ENCODE measurements at places on chromosomes 16 and 17.

DNA sequence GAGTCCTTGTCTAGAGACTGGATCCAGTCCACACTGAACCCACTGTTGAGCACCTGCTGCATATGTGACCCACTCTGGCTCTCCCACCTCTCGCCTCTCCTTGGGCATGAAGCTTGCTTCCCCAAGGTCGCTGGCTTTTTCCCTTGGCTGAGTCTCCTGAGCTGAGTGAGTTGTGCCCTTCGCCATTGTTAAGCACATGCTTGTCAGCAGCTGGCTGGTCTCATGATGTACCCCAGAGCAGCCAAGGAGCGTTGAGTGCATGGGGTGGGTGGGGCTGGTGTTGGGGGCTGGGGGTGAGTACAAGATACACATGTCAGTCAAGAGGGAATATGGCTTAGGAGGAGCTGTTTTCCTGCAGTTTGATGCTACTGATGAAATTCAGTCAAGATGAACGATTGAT, 165.6 kb downstream of the SNX29 start:
- DNase-seq, result no peak

DNA sequence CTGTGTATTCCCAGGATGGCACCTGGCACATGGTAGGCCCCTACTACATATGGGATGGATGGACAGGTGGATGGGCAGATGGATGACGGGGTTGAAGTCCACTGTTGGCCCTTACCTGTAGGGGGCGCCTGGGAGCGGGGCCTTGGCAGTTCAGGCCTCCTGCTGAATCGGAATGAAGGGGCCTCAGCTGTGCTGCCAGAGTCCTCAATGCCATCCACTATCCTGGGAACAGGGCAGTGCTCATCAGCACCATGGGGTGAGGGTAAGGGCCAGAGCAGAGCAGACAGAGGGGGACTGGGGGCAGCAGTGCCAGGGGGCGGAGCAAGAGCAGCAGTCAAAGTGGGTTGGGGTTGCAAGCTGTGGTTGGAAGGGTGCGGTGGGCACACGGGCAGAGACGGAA, 8.3 kb upstream of the RAB5C start:
- DNase-seq, result no peak

DNA sequence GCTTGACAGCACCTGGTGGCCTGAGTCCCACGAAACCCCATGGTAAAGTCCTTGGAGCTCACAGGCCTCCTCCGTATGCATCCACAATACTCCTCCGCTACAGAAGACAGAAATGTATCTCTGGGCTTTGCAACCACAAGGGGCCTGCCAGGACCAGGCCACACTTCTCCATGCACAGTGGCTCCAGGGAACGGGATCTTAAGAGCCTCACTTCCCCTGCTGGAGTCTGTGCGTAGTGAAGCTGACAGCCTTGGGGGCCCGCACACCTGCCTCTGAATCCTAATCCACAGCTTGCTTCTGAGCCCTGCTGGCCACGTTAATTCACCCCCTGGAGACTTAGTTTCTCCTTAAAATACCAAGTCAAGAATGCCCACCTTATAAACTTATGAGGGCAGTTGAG, 125.7 kb downstream of the COPRS start:
- DNase-seq, result no peak

- DNase-seq, result no peak
These were observed 381.5 kb downstream of the CPPED1 start for GRCh38 chr16:12422233-12422632.

- no peak for DNase-seq
These were observed 386.4 kb downstream of the WWOX start for GRCh38 chr16:78485917-78486257.

- no peak for DNase-seq
These were observed 4.2 kb downstream of the KRT24 start for GRCh38 chr17:40699371-40699770.

DNA sequence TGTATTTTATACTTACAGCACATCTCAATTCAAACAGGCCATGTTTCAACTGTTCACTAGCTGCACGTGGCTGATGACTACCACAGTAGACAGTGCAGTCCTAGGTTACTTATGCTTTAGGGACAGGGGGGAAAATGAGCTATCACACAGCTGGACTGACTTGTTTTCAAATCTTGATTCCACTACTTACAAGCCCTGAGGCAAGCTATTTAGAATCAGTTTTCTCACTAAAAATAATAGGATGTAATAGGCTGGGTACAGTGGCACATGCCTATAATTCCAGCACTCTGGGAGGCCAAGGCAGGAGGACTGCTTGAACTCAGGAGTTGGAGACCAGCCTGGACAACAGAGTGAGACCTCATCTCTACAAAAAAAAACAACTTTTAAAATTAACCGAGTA, 10.3 kb downstream of the GLG1 start:
- no peak for DNase-seq

DNA sequence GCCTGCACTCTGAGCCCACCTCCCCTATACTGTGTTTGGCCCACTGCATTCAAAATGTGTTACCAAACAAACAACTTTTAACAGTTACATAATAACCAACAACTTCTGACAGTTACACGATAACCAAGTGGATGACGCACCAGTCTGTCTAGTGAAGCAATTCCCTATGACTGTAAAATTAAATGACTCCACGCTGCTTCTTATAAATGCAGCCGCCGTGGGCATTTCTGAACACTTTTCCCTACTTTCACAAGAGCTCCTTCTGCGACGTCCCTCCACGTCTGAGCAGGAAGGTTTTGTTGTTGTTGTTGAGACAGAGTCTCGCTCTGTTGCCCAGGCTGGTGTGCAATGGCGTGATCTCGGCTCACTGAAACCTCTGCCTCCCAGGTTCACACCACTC, 27.6 kb downstream of the ZNF276 start:
- DNase-seq, result no peak

DNA sequence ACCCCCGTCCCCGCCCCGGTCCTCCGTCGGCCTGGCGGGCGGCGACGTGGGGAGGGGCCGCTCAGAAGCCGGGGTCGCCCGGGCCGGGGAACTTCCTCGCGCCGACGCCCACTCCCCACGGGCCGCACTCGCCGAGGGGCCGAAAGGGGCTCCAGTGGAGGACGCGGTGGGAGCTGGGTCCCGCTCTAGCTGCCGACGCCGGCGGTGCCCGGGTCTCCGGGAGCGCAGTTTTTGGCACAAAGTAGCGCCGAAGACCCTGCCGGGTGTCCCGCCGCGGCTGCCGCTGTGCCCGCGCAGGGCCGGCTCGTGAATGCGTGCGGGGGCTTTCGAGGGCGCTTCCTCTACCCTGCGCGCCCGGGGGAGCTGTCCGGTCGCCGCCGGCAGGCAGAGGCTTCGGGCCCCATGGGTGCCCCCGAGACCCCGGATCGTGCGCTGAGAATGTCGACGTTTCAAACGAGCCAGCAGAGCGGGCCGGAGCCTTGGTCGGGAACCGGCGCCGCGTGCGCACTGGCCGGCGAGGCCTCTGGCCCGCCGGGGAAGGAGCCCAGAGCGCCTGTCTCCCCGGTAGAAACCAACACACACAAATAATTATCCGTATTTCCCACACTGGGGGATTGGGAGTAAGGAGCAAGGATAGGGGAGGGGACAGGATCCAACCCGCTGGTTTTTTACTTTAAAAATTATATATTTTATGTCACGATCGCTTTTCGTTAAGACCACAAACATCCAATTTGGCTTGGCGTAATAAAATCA, 46.6 kb upstream of the SLC38A10 start:
- DNase-seq, result no peak

- no peak for DNase-seq
These were observed 50.5 kb upstream of the CCL1 start for GRCh38 chr17:34413443-34414119.

GRCh38 chr17:55567240-55568214, 56.3 kb upstream of the SMIM36 start:
- DNase-seq, result no peak

DNA sequence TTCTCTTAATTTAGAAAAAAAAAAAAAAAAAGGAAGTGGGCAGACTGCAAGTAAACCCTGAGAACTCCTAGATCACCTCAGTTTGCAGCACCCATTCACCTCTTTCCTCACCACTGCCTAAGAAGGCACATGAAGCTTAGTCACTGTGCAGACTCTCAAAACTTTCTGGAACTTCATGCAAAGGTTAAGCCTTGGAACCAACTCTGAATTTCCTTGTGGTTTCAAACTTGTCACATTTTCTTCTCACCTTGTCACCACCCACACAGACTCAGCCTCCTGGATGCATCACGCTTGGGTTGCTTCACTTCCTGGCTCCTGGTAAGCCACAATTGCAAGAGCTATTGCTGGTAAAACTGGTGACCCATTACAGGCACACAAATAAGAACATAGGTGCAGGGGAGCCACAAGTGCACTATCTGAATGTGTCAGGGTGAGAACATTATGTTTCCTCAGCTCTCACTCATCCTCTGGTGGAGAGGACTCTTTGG, 15.0 kb upstream of the CPD start:
- no peak for DNase-seq

DNA sequence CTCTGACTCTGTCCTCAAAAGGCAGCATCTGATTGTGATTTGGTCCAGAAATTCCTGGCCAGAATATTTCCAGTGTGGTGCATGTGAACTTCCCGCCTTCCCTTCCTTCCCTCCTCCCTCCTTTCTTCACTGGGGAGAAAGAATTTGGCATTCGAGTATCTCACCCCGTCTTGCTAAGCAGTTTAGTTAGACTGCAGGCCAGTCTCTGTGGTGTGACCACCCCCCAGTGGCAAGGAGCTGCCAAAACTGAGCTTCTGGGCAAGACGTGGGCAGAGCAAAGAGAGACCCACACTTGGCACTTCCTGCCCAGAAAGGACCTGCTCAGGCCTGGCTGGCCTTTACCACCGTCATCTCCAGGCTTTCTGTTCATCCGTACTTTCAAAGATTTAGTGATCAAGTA, 36.4 kb downstream of the SNX20 start:
- no peak for DNase-seq

Data from NCI-H2227 treated with DMSO at 0.1 percent for 48 hours (cell line).